C1 segment of cervical spinal cord (tissue), 14 donors: ENCODE measurements at places on chromosomes 3 and 15.

DNA sequence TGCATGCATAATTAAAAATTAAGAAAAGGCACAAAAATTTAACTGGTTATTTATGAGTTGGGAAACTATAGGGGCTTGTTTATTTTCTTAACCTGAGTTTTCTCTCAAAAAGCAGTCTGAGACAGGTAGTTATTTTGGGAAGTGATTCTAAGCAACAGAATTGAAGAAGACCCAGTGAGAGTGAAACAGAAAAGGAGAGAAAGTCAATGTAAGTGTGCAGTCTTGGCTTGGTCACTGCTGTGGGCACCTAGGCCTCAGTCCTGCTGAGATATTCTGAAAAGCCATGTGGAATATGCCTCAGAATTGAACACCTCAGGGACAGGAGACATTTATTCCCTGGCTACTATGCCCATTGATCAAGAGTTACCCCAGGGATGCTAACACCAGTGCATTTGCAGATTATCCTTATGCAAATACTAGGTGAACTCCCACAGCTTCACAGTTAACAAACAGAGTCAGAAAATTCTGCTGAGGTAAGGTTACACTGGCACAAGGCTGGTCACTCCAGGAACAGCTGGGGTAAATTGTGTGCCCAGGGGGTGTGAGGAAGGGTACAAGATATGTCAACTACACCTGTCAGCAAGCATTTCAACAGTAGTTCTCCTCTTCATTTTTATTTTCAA is 222.7 kb downstream of the EFHB start:
- no peak for DNase-seq

- no peak for DNase-seq
These were observed 16.3 kb downstream of the RTP1 start for GRCh38 chr3:187213616-187214015.

DNA sequence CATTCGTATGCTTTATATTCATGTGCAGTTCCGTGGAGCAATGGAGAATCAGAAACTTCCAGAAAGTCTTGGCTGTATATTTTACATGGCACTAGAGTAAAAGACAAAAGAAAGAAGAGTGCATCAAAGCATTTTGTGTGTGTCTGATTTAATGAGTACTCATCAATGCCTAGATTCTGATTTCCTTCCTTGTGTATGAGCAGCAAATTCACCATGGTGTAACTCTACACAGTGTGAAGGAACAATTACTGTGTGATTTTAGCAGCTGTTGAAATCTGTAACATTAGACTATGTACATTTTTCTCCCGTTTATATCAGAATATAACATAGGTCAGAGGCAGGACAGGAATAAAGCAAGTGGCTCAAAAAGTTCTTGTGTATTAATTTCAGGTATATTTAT is 102.0 kb upstream of the TSC22D2 start:
- DNase-seq, result no peak

- no peak for DNase-seq
These were observed 124.4 kb downstream of the B3GALNT1 start for GRCh38 chr3:160980740-160981139.

DNA sequence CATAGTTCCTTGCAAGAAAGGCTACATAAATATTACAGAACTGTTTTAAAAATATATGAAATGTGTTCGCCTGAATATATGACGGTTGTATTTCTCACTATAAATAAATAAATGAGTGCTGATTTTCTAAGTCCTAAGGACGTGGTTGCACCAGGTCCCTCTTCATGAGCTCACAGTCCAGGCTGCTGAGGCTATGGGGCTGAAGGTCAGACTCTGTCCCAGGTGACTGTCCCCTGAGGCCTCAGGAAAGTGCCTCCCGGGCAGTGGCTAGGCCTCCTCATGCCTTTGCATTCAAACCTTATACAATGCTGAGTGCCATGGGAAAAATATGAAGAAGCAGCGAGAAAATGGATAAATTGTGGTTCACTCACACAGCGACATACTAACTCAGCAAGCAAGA is 43.5 kb upstream of the SSR3 start:
- no peak for DNase-seq

DNA sequence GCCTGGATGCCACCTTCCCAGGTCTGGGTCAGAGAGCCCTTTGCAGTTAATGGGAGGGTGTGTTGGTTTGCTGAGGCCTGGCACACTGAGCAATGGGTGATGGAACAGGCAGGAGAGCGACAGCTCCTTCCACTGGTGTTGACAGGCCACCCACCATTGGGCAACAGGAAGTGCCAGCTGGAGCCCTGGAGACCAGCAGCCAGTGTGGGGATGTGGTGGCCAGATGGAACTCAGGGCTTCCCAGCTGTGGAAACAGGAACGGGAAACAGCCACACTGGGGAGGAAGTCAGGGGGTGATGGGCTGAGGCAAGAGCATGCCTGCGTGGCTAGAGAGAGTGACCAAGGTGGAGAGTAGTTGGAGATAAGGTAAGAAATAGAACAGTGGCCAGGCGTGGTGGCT is 9.3 kb downstream of the PSTPIP1 start:
- DNase-seq, result peak; percentile 66

DNA sequence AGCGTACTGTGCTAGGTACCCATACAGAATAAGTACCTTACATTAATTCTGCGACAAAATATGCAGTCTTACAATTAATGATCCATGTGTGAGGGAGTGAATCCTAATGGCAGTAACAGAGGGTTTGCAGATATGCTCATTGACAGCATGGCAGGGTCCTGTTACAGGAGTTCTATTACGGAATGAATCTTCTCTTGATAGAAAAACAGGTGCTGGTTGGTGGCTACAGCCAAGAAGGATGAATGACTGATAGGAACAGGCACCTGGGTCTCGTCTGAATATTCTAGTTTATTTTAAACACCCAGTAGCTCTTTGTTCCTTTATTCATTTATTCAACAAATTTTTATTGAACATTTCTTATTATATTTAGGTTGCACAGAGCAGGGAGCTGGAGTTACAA is 22.8 kb downstream of the PGBD4 start:
- DNase-seq, result no peak

GRCh38 chr15:49645941-49646340 is 25.1 kb downstream of the DTWD1 start:
- DNase-seq, result no peak

DNA sequence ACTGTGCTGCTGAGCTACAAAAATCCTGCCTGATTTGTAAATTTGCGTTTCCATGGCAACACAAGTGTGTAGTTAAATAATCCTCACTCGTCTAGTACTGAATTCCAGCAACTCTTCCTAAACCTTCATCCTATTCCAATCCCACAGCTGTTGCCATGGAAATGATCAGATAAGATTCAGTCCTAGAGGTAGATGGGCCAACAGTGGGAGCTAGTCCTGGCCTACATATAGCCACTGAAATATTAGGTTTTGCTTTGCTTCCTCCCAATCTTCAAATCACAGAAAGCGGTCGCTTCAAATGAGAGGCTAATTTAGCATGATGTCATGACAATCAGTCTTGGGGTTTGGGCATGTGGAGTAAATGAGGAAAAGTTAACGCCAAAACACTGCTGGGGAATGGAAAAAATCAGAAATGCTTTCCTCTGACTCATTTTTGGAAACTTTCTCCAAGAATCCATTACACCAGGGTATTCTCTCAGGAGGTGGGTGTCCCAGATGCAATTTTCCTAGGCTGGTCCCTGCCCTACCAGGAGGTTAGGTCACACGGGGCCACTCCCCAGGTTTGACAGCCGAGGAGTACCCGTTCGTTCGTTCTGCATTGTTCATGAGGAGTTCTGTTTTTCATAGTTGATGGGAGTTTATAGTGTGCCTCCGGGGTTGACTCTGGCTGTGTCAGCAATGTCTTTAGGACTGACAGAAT is 159.2 kb upstream of the SLCO3A1 start:
- no peak for DNase-seq

DNA sequence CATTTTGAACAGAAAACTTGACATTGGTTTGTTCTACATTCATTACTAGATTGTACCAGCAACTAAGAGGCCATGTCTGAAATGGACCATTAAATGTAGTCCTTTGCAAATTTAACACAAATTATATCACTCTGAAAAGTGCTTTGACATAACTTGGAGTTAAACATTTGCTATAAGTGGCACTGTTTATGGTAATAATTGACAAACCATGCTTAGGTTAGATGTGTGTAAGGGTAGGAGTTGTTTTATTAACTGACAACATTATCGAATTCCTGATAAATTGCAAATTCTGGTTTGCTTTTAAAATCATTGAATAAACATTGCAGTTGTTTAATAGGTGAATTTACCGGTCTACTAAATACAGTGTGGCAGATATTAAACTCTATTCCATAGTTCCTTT is 6.1 kb upstream of the TMEM207 start:
- no peak for DNase-seq

DNA sequence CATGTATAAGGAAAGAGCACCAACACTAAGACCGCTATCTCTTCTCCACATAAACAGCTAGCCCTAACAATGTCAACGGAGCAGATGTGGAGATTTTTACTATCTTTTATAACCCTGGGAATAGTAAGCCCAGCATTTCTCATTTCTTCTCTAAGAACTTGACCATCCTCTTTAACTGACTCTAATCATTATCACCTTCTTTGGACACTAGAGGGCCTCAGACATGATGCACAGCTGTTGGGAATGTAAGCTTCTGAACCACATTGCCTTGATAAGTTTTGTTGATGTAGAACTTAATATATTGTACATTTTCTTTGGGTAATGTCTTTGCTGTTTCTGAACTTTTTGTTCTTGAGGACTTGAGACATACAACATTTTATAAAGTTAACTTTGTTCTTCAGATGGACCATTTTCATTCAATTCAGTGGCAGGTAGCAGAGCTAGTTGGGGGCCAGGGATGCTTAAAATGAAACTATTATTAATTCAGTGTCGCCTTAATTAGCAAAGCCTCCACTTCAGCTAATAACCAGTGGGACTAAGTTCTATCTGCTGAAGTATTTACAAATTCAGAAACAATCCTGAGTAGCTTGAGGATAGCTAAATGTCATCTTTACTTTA is 9.6 kb upstream of the TAGLN3 start:
- no peak for DNase-seq

- DNase-seq, result no peak
These were observed 6.6 kb downstream of the FAM98B start for GRCh38 chr15:38460543-38460942.

DNA sequence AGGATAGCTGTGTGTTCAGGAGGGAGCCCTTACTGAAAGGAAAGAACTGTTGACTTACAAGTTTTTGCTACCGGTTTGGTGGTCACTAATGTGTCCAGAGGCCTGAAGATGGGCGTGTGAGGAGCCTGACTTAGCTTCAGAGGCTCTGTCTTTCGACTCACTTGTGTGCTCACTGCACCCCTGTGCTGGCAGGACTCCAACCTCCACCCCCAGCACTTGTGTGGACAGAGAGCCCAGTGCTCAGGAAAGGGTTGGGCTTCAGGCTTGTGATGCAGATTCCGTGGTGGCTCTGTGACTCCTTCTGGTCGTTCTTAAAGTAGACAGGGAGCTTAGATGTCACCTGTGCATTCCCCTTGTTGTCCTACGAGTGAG is 100.9 kb downstream of the PGPEP1L start:
- no peak for DNase-seq

GRCh38 chr15:80106051-80106450 is 46.6 kb downstream of the ZFAND6 start:
- no peak for DNase-seq
